ENCODE measurements at places on chromosomes 12 and 14. TPM values are rescaled to one million over a fixed set of nuclear protein-coding genes. Genes with fewer than 3 reads are reported as not detected.

Gene PROX2
- not detected for total RNA-seq

Gene NRL
- total RNA-seq = 1.8 TPM

Gene MGAT2
- total RNA-seq = 21.4 TPM

Gene CLEC9A
- total RNA-seq = not detected

Gene OLR1
- 0.22 TPM for total RNA-seq

Gene AICDA
- total RNA-seq = not detected

Gene FUT8
- 63.9 TPM for total RNA-seq

Gene FGF6
- total RNA-seq = not detected

Gene C12orf50
- total RNA-seq = 0.35 TPM

Gene COPS7A
- 43.3 TPM for total RNA-seq

Gene PCNX1
- total RNA-seq = 61.4 TPM

Gene GTF2H3
- 37.3 TPM for total RNA-seq

Gene CRACR2A
- total RNA-seq = 4.0 TPM

Gene PMEL
- 19.0 TPM for total RNA-seq

Gene TOMM20L
- not detected for total RNA-seq

Gene KRT83
- not detected for total RNA-seq

Gene KRT73
- total RNA-seq = not detected

Gene GLT1D1
- total RNA-seq = 25.1 TPM

Gene GYS2
- not detected for total RNA-seq

Gene LRP1
- total RNA-seq = 87.7 TPM
